ENCODE measurements at places on chromosomes 11 and 22.

DNA sequence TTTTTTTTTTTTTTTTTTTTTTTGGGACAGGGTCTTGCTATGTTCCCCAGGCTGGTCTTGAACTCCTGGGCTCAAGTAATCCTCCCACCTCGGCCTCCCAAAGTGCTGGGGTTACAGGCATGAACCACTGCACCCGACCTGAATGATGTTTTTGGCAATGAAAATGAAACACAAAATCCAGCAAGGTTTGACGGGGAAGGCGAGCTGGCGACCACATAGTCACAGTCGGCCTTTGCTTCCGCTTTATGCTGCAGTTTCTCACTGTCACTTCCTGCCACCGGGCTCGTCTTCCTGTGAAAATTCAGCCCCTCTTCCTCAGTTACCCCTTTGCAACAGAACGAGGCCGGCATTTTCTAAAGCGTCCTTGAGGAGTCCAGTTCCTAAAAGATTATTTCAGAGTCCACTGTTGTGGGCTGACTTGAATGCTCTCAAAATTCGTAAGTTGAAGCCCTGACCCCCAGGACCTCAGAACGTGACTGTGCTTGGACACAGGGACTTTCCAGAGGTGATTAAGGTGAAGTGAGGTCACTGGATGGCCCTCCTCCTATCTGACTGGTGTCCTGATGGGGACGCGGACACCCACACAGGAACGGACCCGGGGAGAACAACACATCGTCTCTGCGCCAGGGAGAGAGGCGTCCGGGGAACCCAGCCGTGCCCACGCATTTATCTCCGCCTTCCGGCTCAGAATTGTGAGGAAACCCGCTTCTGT lies 2.9 kb upstream of the BID start:
- no peak for DNase-seq

DNA sequence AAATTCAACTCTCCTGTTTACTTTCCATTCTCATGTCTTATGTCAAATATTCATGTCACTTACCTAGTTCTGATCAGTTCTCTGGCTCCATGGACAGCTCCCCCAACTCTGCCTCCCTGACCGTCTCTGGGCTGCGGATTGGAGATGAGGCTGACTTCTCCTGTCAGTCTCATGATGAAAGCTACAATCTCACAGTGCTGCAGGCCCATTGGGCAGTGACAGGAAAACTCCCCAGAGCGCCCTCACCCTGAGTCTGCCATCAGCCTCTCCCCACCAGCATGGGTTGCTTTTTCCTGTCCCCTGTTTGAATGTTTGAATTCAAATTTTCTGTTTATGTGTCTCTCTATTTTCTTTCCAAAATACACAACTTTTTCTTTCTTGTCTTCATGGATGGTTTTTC lies 63.8 kb upstream of the TOP3B start:
- no peak for DNase-seq

GRCh38 chr22:25754527-25755202 lies 12.7 kb downstream of the MYO18B start:
- DNase-seq, result no peak

GRCh38 chr11:26778000-26778757 lies 56.3 kb upstream of the SLC5A12 start:
- DNase-seq, result no peak

DNA sequence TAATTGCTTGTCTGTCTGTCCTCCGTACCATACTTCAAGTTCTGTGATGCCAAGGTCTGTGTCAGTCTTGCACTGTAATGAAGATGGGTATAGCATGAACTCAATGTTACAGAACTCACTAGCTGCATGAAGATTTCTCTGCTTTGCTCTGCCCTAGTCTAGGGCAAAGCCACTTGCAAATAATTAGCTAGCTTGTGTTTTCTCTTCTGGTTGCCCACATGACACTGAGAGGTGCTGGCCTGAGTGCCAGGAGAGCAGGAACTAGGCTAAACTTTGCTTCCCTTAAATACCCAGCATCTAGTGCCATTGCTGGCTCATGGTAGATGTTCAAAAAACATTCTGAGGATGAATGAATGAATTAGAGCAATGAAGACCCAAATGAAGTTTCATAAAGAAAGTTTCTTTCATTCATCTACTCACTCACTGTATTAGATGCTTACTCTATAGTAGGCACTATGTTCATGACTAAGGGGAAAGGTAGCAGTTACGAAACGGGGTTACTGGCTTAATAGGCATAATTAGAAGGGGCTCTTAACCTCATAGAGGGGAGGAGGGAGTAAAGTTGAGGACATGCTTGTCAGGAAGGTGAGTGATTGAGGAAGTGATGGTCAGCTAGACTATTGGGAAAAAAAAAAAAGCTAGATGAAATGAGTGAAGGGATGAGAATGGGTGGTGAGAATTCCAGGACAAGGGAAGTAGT lies 4.4 kb upstream of the ENDOD1 start:
- no peak for DNase-seq

DNA sequence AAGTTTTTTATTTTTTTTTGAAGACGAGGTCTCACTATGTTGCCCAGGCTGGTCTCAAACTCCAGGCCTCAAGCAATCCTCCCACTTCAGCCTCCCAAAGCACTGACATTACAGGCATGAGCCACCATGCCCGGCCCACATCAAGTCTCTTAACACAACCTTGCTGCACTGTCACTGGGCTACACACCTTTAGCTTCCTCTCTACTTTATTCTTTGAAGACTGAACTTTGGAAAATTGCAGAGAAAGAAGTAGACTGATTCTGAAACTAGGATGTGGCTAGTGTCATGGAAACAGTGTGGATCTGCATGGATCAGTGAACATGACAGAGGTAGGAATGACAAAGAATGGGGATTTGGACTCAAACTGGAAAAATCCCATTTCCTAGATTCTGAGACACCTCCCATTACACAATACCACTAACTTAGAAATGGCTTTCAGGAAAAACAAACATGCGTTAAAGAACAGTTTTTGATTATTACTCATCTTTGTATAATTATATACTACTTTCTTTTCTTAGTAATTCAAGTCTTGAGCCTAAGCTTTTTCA lies 99.6 kb upstream of the SPON1 start:
- DNase-seq, result no peak

GRCh38 chr22:46761539-46762237 lies 762 bp upstream of the TBC1D22A start:
- DNase-seq, result no peak

GRCh38 chr11:3942160-3942955 lies 86.9 kb downstream of the STIM1 start:
- no peak for DNase-seq

DNA sequence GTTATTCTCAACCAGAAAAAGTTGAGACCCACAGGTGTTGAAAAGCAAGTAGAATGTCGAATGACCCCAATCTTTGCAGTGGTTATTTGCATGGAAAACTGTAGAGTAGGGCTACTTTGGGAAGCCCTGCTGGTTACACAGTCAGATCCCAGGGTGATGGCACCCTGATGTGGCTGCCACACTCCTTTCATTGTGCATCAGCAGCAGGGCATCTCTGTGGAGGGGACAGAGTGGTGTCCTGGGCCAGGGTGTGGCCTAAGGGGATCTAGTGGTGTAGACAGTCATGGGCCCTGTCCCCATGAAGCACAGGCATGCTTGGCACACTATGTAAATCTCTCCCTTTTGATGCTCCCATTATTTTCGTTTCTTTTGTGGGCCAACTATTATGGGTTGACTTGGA lies 199.4 kb upstream of the NAV2 start:
- no peak for DNase-seq

DNA sequence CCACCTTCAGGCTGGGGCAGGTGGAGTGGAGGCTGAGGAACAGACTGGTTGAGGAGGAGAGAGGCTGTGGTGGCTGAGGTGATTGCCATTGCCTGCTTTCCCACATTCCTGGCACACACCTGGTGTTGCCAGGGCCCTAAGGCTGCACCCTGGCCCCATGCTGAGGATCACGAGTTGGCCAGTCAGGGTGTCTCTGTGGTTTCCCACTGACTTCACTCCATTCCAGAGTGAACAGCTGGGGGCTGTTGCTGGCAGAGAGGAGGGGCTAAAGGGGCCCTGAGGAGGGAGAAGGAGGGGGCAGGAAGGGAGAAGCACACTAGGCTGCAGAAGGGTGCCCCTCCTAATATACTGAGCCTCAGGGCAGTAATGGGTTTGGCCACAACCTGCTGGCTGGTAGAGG lies 1.8 kb downstream of the TMEM86A start:
- no peak for DNase-seq

DNA sequence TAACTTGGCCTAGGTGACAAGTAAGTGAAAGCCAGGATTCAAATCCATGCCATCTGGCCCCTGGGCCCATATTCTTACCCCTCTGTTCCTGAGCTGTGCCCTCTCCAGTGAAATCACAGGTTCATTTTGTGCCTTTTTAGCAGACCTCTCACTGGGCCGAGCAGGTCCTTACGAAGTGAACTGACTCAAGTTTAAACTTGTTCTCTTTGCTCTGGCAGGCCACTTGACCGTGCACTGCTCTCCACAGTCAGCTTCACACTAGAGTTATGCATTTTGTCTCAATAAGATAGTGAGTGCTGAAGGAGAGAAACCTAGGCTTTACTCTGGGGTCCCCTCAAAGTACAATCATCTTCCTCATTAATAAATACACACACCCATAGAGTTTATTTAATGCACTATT lies 40.7 kb downstream of the ARFGAP3 start:
- DNase-seq, result no peak

GRCh38 chr22:42976217-42976933 lies 38.6 kb downstream of the PACSIN2 start:
- no peak for DNase-seq

DNA sequence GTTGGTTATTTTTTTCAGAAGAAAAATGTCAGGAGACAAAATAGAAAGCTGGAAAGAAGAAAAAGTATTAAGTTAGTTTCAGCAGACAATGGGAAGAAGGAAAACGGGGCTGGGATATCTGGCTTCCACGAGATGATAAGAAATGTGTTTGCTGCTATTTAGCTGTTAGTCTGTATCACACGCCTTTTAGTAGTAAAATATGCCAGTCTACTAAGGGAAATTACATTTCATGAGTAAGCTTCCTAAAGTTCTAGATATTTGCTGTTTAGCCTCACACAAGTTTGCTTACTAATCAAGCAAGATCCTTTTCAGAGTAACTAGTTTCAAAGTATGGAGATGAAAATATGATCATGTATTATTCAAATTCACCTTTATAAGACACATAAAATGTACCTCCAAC lies 1.5 kb downstream of the OR51B4 start:
- DNase-seq, result no peak

Data from NCI-H2107 (cell line).